ENCODE measurements at places on chromosomes 3 and 15.
A peak's percentile ranks its signal among the peaks of the same experiment; 100 is the strongest.

DNA sequence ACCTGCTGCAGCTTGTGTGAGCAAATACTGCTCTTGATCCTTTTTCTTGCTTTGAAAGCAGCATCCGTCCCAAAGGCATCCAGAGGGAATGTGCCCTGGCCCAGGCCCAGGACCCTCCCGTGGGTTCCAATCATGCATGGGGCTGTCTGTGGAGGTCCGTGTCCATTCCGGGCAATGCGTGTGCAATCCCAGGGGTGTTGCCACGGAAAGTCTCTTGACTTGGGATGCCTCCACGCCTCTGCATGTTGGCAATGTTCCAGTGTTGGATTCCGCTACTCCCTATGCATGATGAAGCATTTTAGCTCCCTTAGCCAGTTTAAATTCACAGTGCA is 105.7 kb downstream of the SNRPN start:
- DNase-seq: no peak

DNA sequence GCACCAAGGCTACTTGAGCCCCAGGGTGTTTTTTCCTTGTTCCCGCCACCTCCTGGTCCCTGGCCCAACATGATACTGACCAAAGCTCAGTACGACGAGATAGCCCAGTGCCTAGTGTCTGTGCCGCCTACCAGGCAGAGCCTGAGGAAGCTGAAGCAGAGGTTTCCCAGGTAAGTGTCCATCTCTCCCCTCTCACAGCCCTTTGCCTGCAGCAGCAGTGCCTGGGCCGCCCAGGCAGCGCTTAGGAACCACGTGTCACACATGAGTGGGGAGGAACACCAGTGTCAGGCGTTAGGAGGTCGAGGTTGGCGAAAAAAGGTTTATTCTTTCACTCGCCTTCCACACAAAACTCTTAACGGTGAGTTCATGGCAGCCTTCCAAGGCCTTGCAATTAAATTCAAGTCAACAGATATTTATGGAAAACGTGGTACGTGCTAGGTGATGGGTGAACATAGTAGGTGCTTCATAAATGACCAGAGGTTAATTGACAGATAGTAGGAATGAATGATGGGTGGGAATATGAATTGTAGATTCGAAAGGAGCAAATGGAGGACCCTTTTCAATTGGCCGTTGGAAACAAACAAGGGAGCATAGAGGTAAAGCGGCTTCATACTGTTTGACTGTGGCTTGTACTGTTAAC is 486 bp downstream of the CDIN1 start:
- peak; percentile 30 for DNase-seq

GRCh38 chr3:7696320-7696719 is 805.3 kb upstream of the LMCD1 start:
- DNase-seq: no peak

DNA sequence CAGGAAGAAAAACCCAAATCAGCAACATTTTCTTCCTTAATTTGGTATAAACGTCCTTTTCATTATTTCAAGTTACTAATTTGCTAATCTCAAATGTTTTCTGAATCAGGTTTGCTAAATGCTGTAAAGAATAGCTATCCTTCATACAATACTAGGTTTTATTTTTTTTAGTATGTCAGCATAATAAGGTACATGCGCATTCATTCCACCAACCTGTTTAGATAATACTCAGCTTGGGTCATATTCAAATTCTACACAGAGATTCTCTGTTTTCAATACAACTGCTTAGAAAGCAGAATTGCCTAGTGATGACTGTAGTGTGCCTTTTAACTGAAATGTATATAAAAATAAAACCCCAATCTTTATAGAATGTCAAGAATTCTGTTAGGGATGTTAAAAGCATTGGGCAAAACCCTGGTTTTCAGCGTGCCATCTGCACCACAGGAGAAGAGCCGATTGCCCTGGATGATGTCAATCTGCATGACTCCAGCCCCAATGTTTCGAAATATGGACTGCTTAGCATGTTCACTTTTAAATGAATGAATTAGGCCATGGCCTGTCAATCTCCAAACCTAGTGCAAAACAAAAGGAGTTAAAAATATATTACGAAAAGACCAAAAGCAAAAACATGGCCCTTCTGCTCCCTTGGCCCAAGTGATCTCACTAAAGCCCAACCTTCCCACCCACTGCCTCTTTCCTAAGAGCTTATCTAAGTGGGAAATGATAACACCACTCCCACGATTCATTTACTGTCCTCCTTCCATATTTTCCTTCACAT is 107.4 kb downstream of the GLDN start:
- DNase-seq: no peak

DNA sequence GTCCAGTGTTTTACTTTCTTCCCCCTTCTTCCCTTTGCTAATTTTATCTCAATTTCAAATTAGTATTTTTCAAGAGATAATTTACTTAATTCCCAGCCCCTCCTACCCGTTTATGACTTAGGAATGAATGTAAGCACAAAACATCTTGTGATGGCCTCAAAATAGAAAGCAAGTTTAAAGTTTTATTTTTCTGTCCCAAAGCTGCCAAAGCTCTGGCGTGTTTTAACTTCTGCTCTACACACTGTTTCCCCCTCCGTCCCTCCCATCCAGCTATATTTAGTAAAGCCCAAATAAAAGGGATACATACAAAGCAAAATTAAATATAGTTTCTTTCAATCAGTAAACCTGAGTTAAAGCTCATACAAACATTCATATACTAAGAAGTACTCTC is 59.9 kb downstream of the IGF2BP2 start:
- DNase-seq: no peak

- no peak for DNase-seq
These were observed 342.1 kb downstream of the SLC9A9 start for GRCh38 chr3:143506190-143506589.

GRCh38 chr3:161500068-161500796 is 3.6 kb downstream of the OTOL1 start:
- no peak for DNase-seq

GRCh38 chr3:11632966-11633365 is 10.7 kb downstream of the VGLL4 start:
- no peak for DNase-seq

- no peak for DNase-seq
These were observed 245.4 kb downstream of the SLCO3A1 start for GRCh38 chr15:92098869-92099268.

GRCh38 chr15:61083081-61083787 is 145.9 kb downstream of the RORA start:
- DNase-seq: no peak
